Lung (tissue), 17 donors: ENCODE measurements at places on chromosomes 7 and 10. TPM values are rescaled to one million over a fixed set of nuclear protein-coding genes. Genes with fewer than 3 reads are reported as not detected.

DNA sequence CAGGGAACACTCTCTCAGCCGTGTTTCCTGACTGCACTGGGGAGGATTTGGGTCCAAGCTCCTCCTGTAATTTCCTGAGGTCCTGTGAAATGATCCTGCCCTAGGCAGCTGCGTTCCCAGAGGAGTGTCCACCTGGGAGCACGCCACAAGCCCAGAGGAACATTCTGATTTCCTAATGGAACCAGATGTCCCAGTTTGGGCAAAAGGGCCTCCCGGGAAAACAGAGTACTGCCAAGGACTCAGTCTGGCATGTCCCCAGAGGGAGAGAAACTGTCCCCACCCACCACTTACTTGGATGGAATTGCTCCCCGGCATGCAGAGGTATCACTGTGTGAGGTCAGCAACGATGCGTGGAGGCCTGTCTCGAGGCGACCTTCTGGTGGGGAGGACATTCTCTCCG lies 34.5 kb downstream of the ASB13 start:
- H3K4me3 ChIP-seq = no peak overlapping the region
- no peaks in the 10 kb centered on the region for H3K4me1 ChIP-seq
- DNase-seq = no peak
- H3K36me3 ChIP-seq = no peaks in the 10 kb centered on the region

GRCh38 chr10:114012650-114013049 lies 31.0 kb upstream of the ADRB1 start:
- no peaks in the 10 kb centered on the region for H3K4me1 ChIP-seq
- no peaks in the 10 kb centered on the region for H3K36me3 ChIP-seq
- no peak for DNase-seq
- H3K4me3 ChIP-seq = no peak overlapping the region
- no peak overlapping the region for H3K27ac ChIP-seq
- no peaks in the 10 kb centered on the region for H3K27me3 ChIP-seq

Gene WEE2
- not detected for total RNA-seq

Gene OPALIN
- not detected for total RNA-seq

DNA sequence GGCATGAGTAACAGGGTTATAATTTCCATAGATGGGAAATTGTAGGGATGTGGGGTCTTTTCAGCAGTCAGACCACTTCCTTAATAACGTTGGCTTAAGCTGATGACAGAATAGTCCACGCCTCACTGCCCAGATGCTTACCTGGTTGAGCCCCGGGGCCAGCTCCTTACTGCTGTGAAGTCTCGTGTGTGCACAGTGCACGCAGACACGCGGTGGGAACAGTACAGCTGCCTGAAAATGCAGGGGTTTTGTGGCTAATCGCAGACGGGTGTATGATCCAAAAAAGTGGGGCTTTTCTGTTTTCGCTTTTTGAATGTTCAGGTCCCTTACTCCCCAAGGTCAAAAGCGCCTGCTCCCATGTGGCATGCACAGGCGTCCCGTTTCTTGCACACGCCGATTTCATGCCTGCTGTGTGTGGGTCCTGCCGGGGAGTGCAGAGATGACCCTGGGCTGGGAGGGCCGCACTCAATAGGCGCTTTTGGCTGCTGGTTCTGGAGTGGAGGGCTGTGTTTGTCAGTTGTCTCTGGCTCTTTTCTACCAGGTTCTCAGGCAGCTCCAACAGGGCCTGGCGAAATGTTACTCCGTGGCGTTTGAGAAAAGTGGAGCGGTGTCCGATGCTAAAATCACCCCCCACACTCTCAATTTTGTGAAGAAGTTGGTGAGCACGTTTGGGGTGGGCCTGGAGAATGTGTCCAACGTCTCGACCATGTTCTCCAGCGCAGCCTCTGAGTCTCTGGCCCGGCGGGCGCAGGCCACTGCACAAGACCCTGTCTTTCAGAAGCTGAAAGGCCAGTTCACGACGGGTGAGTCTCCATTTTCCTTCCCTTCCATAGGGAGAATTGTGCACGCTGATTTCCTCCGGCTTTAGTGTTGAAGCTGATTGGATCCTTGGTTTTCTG lies 116.0 kb downstream of the TRRAP start:
- no peaks in the 10 kb centered on the region for H3K4me1 ChIP-seq
- no peaks in the 10 kb centered on the region for H3K27me3 ChIP-seq
- H3K4me3 ChIP-seq = no peak overlapping the region

DNA sequence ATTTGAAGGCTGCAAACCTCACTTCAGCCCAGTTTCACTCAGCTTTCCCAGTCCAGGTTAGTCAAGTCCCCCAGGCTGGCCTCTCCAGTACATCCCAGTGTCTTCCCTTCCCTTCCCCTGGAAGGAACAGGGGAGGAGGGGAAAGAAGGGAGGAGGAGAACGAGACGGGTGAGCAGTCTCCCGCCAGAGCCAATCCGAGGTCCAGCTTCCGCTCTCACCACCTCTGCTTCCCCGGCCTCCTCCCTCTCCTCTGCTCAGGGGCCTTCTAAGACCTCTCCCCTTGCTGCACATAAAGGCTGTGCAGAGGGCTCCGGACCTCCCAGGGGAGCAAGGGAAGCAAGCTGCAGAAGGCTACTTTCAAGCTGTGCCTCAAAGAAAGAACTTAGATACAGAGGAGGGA lies 4.1 kb downstream of the ATG9B start:
- DNase-seq = no peak
- H3K27ac ChIP-seq = no peak overlapping the region
- H3K4me1 ChIP-seq = peaks cover 25% of the 10 kb centered on the region
- peaks cover 19% of the 10 kb centered on the region for H3K27me3 ChIP-seq
- no peaks in the 10 kb centered on the region for H3K36me3 ChIP-seq

GRCh38 chr7:92709912-92710311 lies 119.7 kb upstream of the FAM133B start:
- H3K27me3 ChIP-seq = no peaks in the 10 kb centered on the region
- no peak overlapping the region for H3K4me3 ChIP-seq
- no peaks in the 10 kb centered on the region for H3K36me3 ChIP-seq
- peaks cover 5% of the 10 kb centered on the region for H3K4me1 ChIP-seq
- H3K27ac ChIP-seq = no peak overlapping the region
- no peak for DNase-seq

Gene PLEKHS1
- total RNA-seq = 21.9 TPM

- no peak overlapping the region for H3K4me3 ChIP-seq
- DNase-seq = no peak
Measured at GRCh38 chr10:109880886-109881768, 42.2 kb downstream of the XPNPEP1 start.

DNA sequence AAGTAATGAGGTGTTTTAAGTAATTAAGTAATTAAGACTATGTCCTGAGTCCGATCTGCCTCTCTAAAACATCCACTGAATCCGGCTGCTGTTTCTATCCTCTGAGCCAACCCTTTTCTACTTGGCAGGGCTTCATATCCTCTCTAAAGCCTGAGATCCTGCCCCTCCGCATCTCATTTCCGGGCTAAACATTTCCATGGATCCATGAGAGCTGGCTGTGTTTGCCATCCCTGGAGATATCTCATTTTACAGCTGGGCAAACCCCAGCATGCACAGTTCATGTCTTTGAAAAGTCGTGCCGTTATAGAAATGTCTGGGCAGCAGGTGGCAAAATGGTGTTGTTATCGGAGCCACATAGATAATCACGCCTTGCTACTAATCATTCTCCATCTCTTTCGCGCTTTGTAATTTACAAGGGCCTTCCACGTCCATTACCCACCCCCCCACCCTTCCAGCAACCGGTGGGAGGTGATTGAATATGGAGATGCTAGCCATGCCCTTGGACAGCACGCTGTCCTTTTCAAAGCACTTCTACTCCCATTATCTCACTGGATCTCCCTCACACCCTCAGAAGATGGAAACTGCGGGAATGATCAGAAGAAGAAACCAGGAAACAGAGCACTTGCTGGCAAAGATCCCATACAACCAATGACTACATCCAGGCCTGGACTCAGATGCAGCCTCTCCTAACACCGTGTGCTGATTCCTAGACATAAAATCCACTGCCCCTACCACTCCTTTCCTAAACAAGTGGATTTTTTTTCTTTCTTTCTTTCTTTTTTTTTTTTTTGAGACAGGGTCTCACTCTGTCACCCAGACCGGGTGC lies 1189.2 kb downstream of the TYW1 start:
- H3K4me3 ChIP-seq = no peak overlapping the region
- H3K27ac ChIP-seq = no peak overlapping the region
- no peaks in the 10 kb centered on the region for H3K4me1 ChIP-seq
- no peaks in the 10 kb centered on the region for H3K36me3 ChIP-seq

Gene GNAT3
- not detected for total RNA-seq

GRCh38 chr7:151745706-151746105 lies 131.2 kb downstream of the PRKAG2 start:
- H3K4me1 ChIP-seq = peaks cover 7% of the 10 kb centered on the region
- no peak for DNase-seq
- H3K27ac ChIP-seq = peak overlapping the region; percentile 41
- H3K4me3 ChIP-seq = no peak overlapping the region
- H3K36me3 ChIP-seq = no peaks in the 10 kb centered on the region
- no peaks in the 10 kb centered on the region for H3K27me3 ChIP-seq

DNA sequence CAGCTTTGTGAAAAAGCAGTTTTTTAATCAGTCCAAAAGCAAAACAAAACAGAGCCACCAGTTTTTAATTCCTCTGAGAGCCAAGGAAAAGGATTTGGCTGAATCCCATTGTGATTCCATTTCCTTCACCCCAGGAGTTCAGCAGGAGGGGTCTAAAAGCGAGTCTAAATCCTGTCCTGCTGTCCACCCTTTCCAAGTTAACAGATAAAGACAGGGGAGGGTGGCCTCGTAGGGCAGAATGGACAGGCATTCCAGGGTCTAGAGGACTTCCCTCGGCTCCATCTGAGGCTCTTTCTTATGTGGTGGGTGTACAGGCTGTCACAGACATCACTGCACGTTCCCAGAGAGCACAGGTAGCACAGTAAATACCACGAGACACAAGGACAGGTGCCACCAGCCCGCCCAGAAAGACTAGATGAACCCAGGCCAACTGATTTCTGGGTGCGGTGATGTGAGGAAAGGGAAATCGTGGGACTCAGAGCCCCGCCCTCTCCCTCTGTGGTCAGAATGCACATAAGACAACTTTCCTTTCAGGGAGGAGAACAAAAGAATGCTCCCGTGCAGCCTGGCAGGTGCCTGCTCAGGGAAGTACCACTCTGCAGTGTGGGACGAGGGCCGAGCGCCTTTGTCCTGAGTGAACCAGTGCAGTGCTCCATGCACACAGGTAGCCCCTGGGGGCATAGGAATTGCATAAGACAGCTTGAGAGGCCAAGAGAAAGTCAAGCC lies 119.7 kb downstream of the ABLIM1 start:
- DNase-seq = no peak
- H3K27me3 ChIP-seq = no peaks in the 10 kb centered on the region
- H3K4me3 ChIP-seq = no peak overlapping the region

DNA sequence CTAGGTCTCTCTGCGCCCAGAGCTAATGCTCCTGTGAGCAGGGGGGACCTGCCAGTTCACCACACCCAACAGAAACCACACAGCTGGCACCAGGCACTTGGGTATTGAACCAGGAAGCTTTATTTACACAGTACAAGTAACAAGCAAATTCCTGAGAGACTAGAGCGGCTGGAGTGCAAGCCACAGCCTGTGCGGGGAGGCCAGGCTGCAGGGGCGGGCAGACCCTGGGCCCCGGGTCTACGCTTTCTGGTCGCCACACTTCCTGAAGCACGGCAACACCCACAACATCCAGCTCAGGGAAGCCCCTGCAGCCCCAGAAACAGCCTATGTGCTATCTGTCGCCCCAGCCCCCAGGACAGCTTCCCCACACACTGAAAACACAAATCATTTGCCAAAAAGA lies 125.0 kb downstream of the FAM53B start:
- peaks cover 27% of the 10 kb centered on the region for H3K36me3 ChIP-seq
- peaks cover 18% of the 10 kb centered on the region for H3K4me1 ChIP-seq
- DNase-seq = peak; percentile 51
- H3K4me3 ChIP-seq = no peak overlapping the region
- H3K27ac ChIP-seq = no peak overlapping the region

- H3K4me3 ChIP-seq = no peak overlapping the region
- H3K36me3 ChIP-seq = no peaks in the 10 kb centered on the region
- H3K27ac ChIP-seq = no peak overlapping the region
- H3K4me1 ChIP-seq = no peaks in the 10 kb centered on the region
Measured at GRCh38 chr7:106773228-106773627, 91.9 kb upstream of the PIK3CG start.

DNA sequence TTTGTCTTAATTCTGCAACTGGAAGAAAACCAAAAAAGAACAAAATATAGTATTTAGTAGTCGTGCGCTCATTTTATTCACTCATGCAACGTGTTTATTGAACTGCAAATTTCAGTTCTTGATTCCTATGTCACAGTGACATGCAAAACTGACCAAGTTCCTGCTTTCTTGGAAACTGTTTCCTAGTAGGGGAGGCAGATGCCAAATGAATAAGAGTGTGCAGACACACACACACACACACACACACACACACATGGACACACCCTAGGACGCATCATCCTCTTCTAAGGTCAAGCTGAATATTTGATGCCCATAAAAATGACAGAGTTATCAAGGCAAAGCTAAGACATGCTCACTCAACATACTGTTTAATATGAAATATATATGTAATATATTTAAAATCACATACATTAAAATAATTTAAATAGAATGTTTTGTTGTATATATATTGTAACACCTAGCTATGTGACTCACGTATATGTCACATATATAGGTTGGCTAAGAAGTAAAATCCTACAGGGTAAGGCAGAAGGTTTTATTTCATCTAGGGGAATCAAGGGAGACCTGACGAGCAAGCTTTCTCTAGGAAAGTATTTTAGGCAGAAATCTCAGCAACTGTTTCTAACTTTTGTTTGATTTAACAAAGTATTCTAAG lies 79.6 kb downstream of the SVIL start:
- no peak overlapping the region for H3K27ac ChIP-seq
- H3K4me3 ChIP-seq = no peak overlapping the region
- DNase-seq = no peak
- H3K4me1 ChIP-seq = peaks cover 2% of the 10 kb centered on the region
- H3K27me3 ChIP-seq = no peaks in the 10 kb centered on the region
